Keratinocyte (primary cell): ENCODE measurements at places on chromosomes 5 and 9. TPM values are rescaled to one million over a fixed set of nuclear protein-coding genes. Genes with fewer than 3 reads are reported as not detected.

- H3K4me3 ChIP-seq: no peak overlapping the region
- H3K4me1 ChIP-seq: peaks cover 6% of the 10 kb centered on the region
- no peaks in the 10 kb centered on the region for H3K36me3 ChIP-seq
- DNase-seq: no peak
- H3K27ac ChIP-seq: peak overlapping the region; percentile 11
Observed at GRCh38 chr5:53430618-53431252, 49.7 kb upstream of the FST start.

Gene PCDHB10
- 0.04 to 0.07 TPM (median 0.05 TPM) in 3 replicates for polyA plus RNA-seq

DNA sequence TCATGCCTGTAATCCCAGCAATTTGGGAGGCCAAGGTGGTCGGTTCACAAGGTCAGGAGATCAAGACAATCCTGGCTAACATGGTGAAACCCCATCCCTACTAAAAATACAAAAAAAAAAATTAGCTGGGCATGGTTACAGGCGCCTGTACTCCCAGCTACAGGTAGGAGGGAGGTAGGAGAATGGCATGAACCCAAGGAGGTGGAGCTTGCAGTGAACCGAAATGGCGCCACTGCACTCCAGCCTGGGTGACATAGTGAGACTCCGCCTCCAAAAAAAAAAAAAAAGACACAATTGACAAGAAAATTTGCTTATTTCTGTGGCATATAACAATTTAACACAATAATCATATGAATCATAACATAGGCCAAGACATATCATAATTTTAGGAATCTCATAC is 35.3 kb upstream of the ZNF131 start:
- H3K36me3 ChIP-seq: no peaks in the 10 kb centered on the region
- DNase-seq: no peak
- no peaks in the 10 kb centered on the region for H3K27me3 ChIP-seq
- H3K4me1 ChIP-seq: no peaks in the 10 kb centered on the region
- H3K4me3 ChIP-seq: no peak overlapping the region

DNA sequence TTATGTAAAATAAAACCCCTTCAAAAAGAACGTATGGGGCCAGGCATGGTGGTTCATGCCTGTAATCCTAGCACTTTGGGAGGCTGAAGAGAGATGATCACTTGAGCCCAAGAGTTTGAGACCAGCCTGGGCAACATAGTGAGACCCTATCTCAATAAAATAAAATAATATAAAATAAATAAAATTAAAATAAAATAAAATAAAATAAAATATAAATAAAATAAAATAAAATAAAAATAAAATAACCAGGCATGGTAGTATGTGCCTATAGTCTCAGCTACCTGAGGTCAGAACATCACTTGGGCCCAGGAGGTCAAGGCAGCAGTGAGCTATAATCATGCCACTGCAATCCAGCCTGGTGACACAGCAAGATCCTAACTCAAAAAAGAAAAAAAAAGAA is 185.1 kb downstream of the EPB41L4A start:
- no peak overlapping the region for H3K27ac ChIP-seq
- H3K27me3 ChIP-seq: no peaks in the 10 kb centered on the region
- peaks cover 17% of the 10 kb centered on the region for H3K4me1 ChIP-seq
- H3K4me3 ChIP-seq: no peak overlapping the region
- DNase-seq: no peak

GRCh38 chr9:74443036-74443750 is 53.9 kb upstream of the RORB start:
- no peaks in the 10 kb centered on the region for H3K4me1 ChIP-seq
- H3K4me3 ChIP-seq: no peak overlapping the region
- no peak overlapping the region for H3K27ac ChIP-seq
- no peaks in the 10 kb centered on the region for H3K36me3 ChIP-seq

GRCh38 chr5:143742951-143743350 is 69.0 kb upstream of the HMHB1 start:
- H3K4me1 ChIP-seq: no peaks in the 10 kb centered on the region
- no peak overlapping the region for H3K4me3 ChIP-seq
- H3K36me3 ChIP-seq: no peaks in the 10 kb centered on the region
- H3K27me3 ChIP-seq: no peaks in the 10 kb centered on the region

- H3K4me1 ChIP-seq: no peaks in the 10 kb centered on the region
- H3K4me3 ChIP-seq: no peak overlapping the region
- H3K36me3 ChIP-seq: peaks cover 1% of the 10 kb centered on the region
- no peaks in the 10 kb centered on the region for H3K27me3 ChIP-seq
- DNase-seq: no peak
- H3K27ac ChIP-seq: no peak overlapping the region
Observed at GRCh38 chr5:113367586-113367985, 67.2 kb downstream of the TSSK1B start.

DNA sequence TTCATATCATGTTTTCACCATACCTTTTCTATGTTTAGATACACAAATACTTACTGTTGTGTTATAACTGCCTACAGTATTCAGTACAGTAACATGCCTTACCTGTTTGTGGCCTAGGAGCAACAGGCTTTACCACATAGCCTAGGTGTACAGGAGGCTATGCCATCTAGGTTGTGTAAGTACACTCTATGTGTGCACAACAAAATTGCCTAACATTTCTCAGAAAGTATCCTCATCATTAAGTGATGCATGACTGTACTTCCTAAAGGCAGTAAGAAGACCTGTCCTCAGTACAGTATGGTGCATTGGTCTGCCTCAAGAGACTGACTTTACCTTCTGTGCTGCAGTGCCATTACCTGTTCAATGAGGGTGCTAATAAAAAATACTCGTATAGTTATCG is 7.9 kb downstream of the TXN start:
- H3K27me3 ChIP-seq: no peaks in the 10 kb centered on the region
- H3K27ac ChIP-seq: no peak overlapping the region
- peaks cover 15% of the 10 kb centered on the region for H3K4me1 ChIP-seq
- peaks cover 27% of the 10 kb centered on the region for H3K36me3 ChIP-seq
- no peak overlapping the region for H3K4me3 ChIP-seq

GRCh38 chr5:132445640-132445923 is 45.0 kb downstream of the IRF1 start:
- H3K4me1 ChIP-seq: peaks cover 26% of the 10 kb centered on the region
- H3K27me3 ChIP-seq: no peaks in the 10 kb centered on the region
- peak; percentile 81 for DNase-seq
- no peak overlapping the region for H3K4me3 ChIP-seq
- peak overlapping the region; percentile 93 for H3K27ac ChIP-seq

Gene PGM5
- 0.18 TPM in 1 of 3 replicates, not detected in the others for polyA plus RNA-seq

Gene CDX1
- not detected in 3 replicates for polyA plus RNA-seq

Gene TENT4A
- 4.0 to 5.9 TPM (median 4.2 TPM) in 3 replicates for polyA plus RNA-seq

Gene HEMGN
- 0.02 TPM in 1 of 3 replicates, not detected in the others for polyA plus RNA-seq

Gene CAPSL
- not detected in 3 replicates for polyA plus RNA-seq

- no peak for DNase-seq
- no peaks in the 10 kb centered on the region for H3K36me3 ChIP-seq
- H3K4me3 ChIP-seq: peak overlapping the region; percentile 91
- no peaks in the 10 kb centered on the region for H3K27me3 ChIP-seq
Observed at GRCh38 chr9:128554155-128554862, 1.9 kb downstream of the SPTAN1 start.

GRCh38 chr9:109369285-109369684 is 48.4 kb upstream of the EPB41L4B start:
- H3K27me3 ChIP-seq: no peaks in the 10 kb centered on the region
- no peaks in the 10 kb centered on the region for H3K36me3 ChIP-seq
- no peak overlapping the region for H3K27ac ChIP-seq

- H3K36me3 ChIP-seq: no peaks in the 10 kb centered on the region
- no peak overlapping the region for H3K27ac ChIP-seq
- H3K27me3 ChIP-seq: no peaks in the 10 kb centered on the region
- H3K4me3 ChIP-seq: no peak overlapping the region
- DNase-seq: no peak
- H3K4me1 ChIP-seq: no peaks in the 10 kb centered on the region
Observed at GRCh38 chr5:14767735-14768507, 103.4 kb downstream of the OTULIN start.

DNA sequence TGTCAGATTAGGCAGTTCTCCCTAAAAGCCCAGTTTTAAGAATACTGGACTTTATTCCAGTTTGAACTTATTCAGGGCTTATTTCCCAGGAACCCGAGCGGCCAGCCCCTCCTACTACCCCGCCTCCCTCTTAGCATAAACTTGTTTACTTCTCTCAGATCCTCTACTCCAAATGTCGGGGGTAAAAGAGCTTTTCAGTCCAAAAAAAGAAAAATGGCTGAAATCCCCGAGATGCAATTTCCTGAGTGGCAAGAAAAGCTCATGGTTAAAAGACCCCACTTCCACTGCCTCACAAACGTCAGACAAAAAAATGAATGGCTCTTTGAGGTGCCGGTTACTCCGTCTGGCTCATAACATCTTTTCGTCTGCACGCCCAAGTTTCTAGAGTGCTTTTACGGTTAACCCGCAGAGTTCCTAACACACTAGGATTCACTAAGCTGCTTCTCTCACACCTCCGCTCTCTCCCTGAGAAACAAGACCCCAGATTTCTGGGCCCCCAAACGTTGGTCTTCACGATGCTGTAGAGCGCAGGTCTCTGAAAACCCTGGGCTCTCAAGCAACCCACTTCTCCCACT is 402 bp downstream of the BRD8 start:
- no peak for DNase-seq
- H3K27ac ChIP-seq: peak overlapping the region; percentile 95
- peaks cover 17% of the 10 kb centered on the region for H3K4me1 ChIP-seq

Gene PRRX2
- 0.06 to 0.19 TPM in 2 of 3 replicates, not detected in the other for polyA plus RNA-seq

- DNase-seq: no peak
- H3K4me3 ChIP-seq: no peak overlapping the region
- H3K27ac ChIP-seq: no peak overlapping the region
Observed at GRCh38 chr9:134735441-134736175, 94.0 kb downstream of the COL5A1 start.

DNA sequence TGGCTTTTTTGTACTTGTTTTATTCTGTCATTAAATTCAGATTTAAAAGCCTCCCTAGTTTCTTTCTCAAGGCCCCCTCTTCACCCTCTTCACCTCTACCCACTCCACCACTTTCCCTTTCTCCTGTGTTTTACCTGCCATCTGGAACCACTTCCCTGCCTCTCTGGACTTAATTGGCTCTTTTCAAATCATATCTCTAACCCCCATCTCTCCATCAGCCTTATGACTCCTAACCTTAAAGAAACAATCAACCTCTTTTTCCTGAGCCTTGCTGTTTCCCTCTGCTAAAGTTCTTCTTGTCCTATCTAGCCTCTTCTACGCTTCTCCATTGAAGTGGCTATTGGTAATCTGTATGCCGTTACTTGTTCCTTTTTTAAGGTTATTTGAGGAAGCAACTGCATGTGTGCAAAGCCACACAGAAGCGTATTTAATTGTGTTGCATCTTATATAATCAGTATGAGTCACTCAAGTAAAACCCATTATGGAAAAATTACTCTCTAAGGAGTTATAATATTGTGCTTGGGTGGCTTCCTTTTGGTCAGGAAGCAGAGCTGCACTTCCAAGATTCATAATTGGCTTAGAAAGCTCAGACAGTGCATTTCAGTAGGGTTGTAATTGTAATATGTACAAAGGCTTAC is 653.6 kb upstream of the ITGA1 start:
- no peaks in the 10 kb centered on the region for H3K4me1 ChIP-seq
- H3K27ac ChIP-seq: no peak overlapping the region
- no peaks in the 10 kb centered on the region for H3K27me3 ChIP-seq
- H3K4me3 ChIP-seq: no peak overlapping the region
- DNase-seq: no peak

DNA sequence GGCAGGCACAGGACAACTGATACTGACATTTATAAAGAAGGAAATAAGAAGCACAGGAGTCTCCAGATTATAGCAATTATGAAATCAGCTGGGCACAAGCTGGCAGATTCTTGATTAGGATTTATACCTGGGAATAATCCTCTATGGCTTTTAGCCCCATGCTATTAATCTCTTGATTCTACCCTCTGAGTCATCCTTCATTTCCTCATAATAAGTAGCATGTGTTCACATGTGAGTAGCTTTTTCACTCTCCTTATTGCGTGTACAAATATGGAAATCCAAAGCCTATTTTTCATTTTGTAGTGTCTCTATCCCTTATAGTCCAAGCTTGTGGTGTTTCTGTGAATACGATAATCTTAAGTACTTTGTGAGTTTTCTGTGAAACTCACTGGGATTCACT is 185.0 kb upstream of the PRLR start:
- H3K36me3 ChIP-seq: no peaks in the 10 kb centered on the region
- no peak for DNase-seq
- peaks cover 6% of the 10 kb centered on the region for H3K4me1 ChIP-seq
- no peaks in the 10 kb centered on the region for H3K27me3 ChIP-seq

- peaks cover 6% of the 10 kb centered on the region for H3K27me3 ChIP-seq
- H3K27ac ChIP-seq: no peak overlapping the region
- no peaks in the 10 kb centered on the region for H3K36me3 ChIP-seq
- no peak for DNase-seq
- no peaks in the 10 kb centered on the region for H3K4me1 ChIP-seq
- H3K4me3 ChIP-seq: no peak overlapping the region
Observed at GRCh38 chr5:174307656-174308271, 262.3 kb downstream of the NSG2 start.

GRCh38 chr5:94376672-94377345 is 241.6 kb downstream of the KIAA0825 start:
- no peaks in the 10 kb centered on the region for H3K36me3 ChIP-seq
- no peaks in the 10 kb centered on the region for H3K27me3 ChIP-seq
- no peak overlapping the region for H3K4me3 ChIP-seq
- H3K27ac ChIP-seq: no peak overlapping the region
- no peaks in the 10 kb centered on the region for H3K4me1 ChIP-seq

GRCh38 chr5:113510836-113511451 is 2.5 kb upstream of the YTHDC2 start:
- H3K36me3 ChIP-seq: no peaks in the 10 kb centered on the region
- no peak for DNase-seq
- no peaks in the 10 kb centered on the region for H3K27me3 ChIP-seq
- H3K4me3 ChIP-seq: no peak overlapping the region

Gene CDC20B
- 0.03 TPM in 1 of 3 replicates, not detected in the others for polyA plus RNA-seq

DNA sequence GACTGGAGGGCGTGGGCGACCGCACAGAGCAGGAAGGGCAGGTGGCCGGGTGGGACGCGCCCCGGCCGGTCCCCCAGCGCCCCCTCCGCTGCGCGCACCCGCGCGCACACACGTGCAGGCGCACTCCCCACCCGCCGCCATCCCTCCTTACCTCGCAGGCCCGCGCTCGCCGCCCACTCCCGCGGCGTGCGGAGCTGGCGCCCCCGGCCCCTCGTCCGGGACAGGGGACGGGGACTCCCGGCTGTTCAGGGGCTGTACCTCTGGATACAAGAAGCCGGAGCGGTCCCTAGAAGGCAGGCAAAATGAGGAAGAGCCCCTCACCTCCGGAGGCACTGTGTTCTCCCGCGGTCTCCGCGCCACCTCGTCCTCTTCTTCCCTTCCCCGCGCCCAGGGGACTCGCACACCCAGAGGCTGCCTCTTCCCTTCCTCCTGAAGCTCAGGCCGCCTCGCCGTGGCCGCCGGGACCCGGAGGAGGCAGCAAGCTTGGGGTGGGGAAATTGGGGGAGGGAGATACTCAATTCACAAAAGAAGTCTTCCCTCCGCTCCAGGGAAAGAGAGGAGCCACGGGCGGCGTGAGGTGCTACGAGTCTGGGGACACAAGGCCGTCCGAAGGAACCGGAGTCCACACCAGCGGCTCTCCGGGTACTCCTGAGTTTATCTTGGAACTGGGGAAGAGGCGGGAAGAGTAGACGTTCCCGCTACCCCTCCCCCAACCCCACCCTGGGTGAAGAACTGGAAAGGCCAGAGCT is 1.4 kb upstream of the GABRB2 start:
- H3K36me3 ChIP-seq: no peaks in the 10 kb centered on the region
- H3K27ac ChIP-seq: no peak overlapping the region
- H3K27me3 ChIP-seq: peaks cover 43% of the 10 kb centered on the region
- no peak overlapping the region for H3K4me3 ChIP-seq
- H3K4me1 ChIP-seq: no peaks in the 10 kb centered on the region
- no peak for DNase-seq

- no peaks in the 10 kb centered on the region for H3K36me3 ChIP-seq
- H3K27me3 ChIP-seq: no peaks in the 10 kb centered on the region
- peaks cover 23% of the 10 kb centered on the region for H3K4me1 ChIP-seq
- H3K27ac ChIP-seq: no peak overlapping the region
- no peak for DNase-seq
- no peak overlapping the region for H3K4me3 ChIP-seq
Observed at GRCh38 chr9:125525921-125526631, 180.9 kb downstream of the MAPKAP1 start.
